NCI-H510A treated with DMSO at 0.1 percent for 48 hours (cell line): ENCODE measurements at places on chromosomes 4 and X.
A peak's percentile ranks its signal among the peaks of the same experiment; 100 is the strongest.

DNA sequence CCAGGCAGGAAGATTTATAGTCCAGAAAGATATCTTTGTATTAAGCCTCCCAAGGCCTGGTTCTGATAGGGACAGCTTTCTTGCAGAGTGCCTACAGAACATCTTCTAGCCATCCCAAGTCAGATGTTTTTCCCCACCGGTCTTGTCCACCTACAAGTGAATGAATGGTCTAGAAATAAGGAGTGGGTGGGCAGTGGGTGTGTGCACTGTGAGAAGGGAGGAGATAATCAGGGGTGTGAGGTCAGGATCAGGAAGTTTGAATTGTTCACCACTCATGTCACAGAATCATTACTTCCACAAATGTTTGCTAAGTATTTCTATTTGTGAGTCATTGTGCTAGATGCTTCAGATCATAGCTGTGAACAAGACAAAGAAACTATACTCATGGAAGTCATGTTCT lies 332.6 kb downstream of the NKX6-1 start:
- no peak for DNase-seq

DNA sequence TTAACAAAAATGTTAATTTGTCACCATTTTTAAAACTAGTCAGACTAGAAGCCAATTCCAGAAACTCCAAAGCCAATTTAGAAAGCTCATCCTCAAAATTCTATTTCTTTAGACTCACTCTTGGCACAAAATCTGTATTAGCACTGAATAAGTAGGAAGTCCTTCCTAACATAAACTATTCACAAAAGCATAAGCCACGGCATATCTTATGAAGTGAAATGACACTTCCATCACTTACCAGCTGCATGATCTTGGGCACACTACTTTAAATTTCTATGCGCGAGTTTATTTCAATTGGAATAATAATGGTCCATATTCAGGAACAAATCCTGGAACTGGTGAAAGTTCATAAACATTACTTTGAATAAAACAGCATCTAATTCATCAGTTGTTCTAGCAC lies 1544.0 kb downstream of the TECRL start:
- no peak for DNase-seq

DNA sequence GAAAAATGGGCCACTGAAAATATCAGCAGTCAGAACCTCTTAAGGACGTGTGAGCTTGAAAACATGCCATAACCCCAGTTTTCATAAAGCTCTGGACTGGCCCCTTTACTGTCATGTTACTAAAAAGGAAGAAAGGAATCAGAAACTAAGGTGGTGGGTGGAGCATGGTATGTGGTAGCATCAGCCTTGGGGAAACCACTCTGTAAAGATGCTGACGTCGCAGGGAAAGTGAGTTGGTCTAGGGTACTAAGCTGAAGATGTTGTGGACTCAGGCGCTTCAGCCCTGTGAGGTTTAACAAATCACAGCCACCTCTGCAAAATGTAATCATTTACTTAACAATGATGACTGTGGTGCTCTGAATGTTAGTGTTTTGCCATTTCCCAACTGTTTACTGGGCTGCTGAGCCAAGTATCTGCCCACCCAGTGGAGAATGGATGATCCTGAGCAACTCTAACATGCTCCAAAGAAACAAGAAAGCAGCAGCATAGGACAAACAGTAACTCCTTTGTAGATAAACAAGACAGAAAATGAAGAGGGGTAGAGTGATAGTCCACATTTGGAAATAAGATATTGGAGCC lies 33.4 kb downstream of the C4orf54 start:
- DNase-seq: no peak

DNA sequence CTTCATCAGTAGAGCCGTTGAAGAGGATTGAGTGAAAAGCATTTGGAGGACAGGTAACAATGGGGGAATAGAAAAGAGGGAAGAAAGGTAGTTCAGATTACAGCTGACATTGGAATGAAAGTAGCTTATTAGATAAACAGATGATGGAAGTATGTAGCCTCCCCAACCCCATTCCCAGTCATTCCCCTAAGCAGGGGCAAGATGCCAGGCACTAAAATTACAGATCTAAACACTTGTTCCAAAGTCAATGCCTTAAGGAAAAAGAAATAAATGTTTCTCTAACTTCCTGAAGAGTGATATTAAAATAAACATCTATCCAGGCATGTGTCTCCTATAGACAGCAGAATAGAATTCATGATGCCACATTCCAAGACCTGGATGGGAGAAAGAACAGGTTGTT lies 350.8 kb downstream of the PDGFC start:
- DNase-seq: no peak

DNA sequence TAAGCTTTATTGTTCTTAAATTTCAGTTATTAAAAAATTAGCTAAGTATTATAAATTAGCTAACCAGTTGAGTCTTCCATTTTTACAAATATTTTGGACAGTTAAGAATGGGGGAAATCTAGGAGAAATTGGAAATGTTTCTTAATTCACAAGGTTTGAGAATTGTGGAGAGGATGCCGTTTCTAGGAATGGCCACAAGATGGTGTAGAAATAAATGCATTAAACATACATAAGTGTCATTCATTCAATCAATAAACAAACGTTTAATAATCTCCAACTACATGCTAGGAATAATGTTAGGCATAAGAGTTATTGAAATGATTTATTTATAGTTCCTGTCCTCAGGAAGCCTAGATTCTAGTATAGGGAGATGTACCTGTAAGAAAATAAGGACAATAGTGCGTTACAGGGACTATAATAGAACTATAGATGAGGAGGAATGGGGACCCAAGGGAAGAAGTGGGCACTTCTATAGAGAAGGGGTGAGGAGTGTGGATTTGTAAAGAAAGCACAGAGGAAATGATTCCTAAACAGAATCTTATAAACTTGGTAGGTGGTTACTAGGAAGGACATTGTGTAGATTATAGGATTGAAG lies 195.7 kb upstream of the ANK2 start:
- no peak for DNase-seq

- no peak for DNase-seq
Measured at GRCh38 chr4:177923888-177924287, 481.7 kb upstream of the AGA start.

GRCh38 chrX:49859491-49859890 lies 19.8 kb upstream of the USP27X start:
- no peak for DNase-seq

GRCh38 chr4:12445711-12446235 lies 1017.1 kb upstream of the HS3ST1 start:
- no peak for DNase-seq

DNA sequence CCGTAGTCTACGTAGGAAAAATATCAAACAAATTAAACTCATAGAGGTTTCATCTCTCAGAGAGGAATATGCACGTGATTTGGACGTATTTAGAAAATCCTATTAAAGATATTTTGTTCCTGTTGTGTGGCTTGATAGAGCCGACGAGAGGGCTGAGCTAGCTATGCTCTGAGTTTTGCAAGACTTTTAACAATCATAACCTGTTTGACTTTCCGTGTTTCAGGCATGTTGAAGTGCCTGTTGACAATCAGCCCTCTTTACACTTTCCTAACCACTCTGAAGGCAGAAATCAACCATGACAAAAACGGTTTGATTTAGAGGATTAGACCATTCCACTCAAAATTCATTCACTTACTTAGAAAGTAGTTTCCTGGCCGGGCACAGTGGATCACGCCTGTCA lies 297.3 kb downstream of the ASMT start:
- peak; percentile 24 for DNase-seq

DNA sequence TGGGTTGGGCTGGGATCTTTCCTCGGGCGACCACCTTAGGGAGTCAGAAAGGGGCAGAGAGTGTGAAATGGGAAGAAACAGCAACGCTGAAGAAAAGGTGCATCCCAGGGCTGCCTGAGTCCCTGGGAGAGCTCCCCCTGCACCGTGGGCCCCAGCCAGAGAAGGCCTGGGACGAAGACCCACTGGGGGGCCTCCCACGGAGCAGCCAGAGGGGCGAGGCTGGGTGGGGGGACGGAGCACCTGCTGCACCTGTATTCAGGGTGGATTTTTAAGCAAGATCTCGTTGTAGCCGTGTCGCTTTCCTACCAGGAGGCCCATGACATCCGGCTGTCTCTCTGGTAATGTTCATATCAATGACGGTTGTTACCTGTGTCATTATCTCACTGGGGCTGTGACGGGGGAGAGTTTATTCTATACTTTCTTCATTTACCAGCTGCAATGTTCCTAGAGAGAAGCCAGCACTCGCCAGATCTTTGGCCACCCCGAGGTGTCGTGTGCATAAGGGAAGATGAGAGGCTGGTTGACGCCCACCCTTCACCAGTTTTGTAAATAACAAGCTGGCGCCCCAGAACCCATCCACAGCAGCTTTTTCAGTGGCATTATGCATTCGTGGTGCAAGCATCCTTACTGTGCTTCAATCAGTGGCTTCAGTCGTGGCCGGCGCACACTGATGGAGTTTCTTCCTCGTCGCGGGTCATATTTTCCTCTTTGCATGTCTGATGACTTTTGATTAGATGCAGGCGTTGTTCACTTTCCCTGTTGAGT lies 5.6 kb upstream of the PCGF3 start:
- DNase-seq: no peak

GRCh38 chrX:13721371-13721770 lies 13.0 kb downstream of the TRAPPC2 start:
- DNase-seq: no peak

- DNase-seq: no peak
Measured at GRCh38 chrX:118420462-118420861, 74.6 kb downstream of the WDR44 start.

GRCh38 chrX:12236156-12236555 lies 97.9 kb downstream of the FRMPD4 start:
- no peak for DNase-seq

GRCh38 chrX:70132877-70133302 lies 357 bp upstream of the IGBP1 start:
- DNase-seq: peak; percentile 59

DNA sequence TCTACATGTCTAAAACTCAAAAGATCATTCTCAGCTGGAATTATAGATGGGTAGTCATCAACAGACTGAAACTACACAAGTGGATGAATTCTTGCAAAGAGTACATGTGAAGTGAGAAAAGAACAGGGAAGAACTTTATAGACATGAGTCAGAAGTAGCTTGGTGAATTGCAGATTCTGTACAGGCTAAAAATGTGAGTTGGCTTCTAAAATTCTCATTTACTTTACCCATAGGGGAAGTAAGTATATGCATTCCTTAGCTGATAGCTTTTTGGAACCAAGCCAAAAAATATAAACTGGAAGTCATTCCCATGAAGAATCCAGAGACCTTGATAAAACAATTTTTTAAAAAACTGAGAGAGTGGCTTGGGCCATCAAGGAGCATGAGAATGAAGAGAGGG lies 584.2 kb upstream of the FTHL17 start:
- no peak for DNase-seq

GRCh38 chr4:73721435-73721834 lies 18.9 kb upstream of the CXCL8 start:
- DNase-seq: no peak

- DNase-seq: no peak
Measured at GRCh38 chrX:50941638-50942037, 31.1 kb downstream of the BMP15 start.

- no peak for DNase-seq
Measured at GRCh38 chr4:79413032-79413885, 5.2 kb upstream of the GK2 start.

DNA sequence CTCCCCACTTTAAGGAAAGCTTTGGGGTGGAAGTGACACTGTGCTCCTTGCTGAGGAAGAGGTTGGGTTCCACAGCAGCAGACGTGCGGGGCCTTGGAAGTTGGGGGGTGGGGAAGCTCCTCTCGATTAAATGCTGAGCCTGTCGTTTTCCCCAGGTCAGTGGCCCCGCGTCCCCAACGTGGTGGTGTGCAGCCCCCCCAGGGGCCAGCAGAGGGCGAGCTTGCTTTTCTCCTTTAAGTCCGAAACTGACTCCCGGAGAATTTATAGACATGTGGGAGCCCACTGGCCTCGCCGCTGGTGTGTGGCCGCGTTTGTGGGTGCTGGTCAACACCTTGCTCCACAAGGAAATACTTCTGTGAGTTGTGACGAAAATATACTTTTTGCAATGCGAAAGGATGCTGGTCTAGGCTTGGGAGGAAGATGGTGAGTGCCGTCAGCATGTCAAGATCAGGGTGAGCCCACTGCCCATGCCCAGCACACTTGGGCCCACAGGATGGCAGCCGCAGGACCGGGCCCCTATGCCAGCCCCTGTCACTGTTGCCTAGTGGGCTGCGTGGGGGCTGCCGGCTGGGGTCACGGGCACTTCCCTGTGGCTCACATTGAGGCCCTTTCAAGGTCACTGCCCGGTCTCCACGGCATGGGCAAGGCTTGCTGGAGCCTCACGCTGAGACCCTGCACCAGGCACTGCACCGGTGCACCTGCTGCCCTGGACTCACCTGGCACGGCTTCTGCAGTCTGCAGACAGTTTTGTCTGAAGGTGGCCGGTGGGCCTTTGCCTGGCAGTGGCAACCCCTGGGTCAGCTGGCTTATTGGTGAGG lies 9.4 kb downstream of the UVSSA start:
- peak; percentile 3 for DNase-seq

DNA sequence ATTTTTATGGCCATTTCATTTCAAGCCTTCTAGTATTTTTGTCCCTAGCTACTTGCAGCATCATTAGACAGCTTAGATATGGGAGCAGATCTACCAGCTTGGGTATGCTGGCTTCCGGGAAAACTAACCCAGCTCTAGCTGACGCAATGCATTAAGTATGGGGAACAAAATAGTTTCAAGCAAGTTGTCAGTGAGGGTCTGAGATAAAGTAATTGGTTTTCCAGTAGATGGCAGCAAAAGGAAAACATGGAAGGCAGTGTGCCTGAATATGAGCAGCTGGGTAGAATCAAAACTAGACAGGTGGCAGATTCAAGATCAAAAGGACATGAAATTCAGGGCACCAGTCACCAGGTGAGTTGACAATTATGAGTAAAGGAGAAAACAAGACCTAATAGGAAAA lies 340.9 kb upstream of the CTSO start:
- peak; percentile 68 for DNase-seq

DNA sequence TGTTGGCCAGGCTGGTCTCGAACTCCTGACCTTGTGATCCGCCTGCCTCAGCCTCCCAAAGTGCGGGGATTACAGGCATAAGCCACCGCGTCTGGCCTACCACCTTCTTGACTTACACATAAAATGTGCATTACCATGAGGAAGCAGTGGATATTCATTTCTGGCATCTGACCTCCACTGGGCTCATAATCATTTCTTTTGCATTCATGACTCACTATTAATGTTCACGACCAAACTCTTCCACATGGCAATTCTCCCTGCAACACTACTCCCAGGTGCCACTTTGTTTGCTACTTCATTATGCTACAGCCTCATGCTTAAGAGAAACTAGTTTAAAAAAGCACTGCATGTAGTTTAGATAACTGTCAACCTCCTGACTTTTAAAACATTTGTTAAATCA lies 22.7 kb downstream of the RASGEF1B start:
- DNase-seq: no peak
